GM04504 (cell line): ENCODE measurements at places on chromosomes 3 and 15.

DNA sequence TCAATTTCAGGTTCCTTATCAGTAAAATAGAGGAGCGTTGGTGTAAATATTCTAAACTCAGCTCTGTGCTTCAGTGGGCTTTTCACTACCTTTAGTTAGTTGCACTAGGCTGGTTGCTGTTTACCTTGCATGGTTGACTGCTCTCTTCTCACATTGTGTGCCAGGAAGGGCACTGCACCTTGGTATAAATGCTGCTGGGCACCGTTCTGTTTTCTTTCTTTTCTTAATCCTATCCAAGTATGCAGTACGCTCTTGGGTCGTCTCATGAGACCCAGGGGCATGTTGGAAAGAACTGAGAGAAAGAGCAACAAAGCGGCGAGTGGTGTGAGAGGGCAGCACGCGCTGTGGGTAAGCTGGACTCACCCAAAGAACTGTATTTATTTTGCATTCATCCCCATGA lies 22.4 kb downstream of the KCNMB2 start:
- DNase-seq = no peak

DNA sequence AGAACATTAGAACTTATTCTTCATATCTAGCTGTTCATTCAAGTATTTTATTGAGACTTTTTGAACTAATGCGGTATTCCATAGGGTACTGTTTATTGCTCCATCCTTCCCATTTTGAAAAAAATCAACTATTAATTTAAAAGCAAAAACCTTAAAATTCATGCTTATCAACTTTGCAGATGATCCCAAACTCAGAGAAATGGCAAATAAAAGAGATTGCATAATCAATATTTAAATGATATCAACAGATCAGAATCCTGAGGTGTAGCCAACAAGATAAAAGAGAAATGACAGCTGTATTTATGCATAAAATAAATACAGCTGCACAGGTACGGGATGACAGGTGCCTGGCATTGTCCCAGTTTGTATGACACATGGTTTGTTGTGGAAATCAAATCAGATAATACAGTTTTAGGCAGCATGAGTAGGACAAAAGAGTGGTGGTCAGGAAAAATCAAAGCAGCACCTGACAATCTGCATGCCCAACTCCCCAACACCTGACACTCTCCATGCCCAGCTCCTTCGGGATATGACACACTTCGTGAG lies 42.4 kb upstream of the CMTM8 start:
- no peak for DNase-seq

GRCh38 chr3:53495146-53495519 lies 722 bp downstream of the CACNA1D start:
- no peak for DNase-seq

DNA sequence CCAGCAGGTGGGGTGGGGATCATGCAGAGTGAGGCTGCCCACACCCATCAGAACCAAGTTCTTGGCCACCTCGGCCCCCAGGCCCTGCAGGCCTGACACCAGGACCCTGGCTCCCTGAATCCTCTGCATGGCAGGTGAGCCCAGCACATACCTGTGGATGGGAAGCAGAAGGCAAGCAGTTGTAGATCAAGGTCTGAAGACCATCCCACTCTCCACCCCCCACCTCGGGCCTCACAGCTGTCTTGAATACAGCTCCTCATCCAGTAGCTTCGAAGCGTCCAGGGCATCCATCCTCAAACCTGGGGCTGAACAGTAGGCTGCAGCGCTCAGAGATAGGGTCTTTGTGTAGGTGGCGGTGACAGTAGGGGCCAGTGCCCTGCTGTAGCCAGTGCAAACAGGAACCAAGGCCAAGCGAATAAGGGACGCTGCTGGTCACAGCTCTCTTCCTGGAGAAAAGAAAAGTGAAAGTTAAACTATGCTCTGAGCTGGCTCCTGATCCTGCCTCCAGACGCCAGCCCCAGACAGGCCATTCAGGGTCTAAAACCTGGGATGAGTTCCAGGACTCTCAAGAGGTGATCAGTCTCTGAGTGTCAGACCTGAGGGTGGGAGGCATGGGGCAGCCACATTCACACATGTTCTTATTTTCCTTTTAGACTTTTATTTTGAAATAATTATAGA lies at the start of gene UBA7:
TSS of gene UBA7 (minus strand) at position 457 of the 678 bp plus-strand sequence. CDS start at position 291, 166 bp downstream.
- peak; percentile 62 for DNase-seq

- DNase-seq = no peak
Measured at GRCh38 chr3:2837239-2837638, 272.9 kb downstream of the IL5RA start.

DNA sequence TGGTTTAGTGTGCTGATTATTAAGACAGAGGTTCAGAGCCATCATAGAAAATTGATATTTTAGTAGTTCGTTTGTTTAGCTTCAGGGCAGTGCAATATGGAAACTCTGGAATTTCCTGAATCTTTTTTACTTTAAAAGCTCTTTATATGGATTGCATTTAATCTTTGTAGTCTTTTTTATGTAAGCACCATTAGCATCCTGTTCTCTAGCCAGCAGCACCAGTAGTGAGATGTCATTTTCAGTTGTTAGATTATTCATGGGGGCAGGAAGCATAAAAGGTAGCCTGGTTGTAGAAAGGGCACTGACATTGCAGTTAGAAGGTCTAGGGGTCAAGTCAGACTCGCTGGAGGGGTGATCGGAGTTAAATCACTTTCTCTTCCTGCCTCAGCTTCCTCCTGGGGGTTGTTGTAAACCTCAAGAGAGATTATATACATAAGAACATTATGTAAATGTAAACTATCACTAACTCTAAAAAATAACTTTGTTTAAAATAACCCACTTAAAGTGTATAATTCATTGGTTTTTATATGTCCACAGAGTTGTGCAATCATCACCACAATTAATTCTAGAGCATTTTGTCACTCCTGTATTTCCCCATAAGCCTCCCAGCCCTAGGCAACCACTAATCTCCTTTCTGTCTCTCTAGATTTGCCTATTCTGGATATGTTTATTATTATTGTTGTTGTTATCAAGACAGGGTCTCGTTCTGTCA lies 31.4 kb upstream of the ITPKA start:
- no peak for DNase-seq

- DNase-seq = no peak
Measured at GRCh38 chr3:194224471-194225417, 88.8 kb downstream of the HES1 start.

GRCh38 chr3:55288657-55289056 lies 198.4 kb downstream of the WNT5A start:
- DNase-seq = no peak

- no peak for DNase-seq
Measured at GRCh38 chr3:71662056-71662455, 63.1 kb downstream of the EIF4E3 start.

DNA sequence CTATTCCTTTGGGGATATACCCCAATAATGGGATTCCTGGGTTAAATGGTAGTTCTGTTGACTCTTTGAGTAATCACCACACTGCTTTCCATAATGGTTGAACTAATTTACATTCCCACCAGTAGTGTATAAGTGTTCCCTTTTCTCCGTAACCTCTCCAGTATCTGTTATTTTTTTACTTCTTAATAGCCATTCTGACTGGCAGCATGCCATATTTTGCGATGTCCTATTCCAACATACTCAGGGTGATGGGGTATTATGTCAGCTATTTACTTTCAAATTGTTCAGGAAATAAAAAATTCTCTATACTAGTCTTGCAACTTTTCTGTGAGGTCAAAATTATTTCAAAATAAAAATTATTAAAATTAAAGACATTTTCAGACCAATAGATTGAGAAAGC lies 9.1 kb upstream of the PARP14 start:
- no peak for DNase-seq

- no peak for DNase-seq
Measured at GRCh38 chr3:139933766-139934165, 1.2 kb upstream of the CLSTN2 start.

DNA sequence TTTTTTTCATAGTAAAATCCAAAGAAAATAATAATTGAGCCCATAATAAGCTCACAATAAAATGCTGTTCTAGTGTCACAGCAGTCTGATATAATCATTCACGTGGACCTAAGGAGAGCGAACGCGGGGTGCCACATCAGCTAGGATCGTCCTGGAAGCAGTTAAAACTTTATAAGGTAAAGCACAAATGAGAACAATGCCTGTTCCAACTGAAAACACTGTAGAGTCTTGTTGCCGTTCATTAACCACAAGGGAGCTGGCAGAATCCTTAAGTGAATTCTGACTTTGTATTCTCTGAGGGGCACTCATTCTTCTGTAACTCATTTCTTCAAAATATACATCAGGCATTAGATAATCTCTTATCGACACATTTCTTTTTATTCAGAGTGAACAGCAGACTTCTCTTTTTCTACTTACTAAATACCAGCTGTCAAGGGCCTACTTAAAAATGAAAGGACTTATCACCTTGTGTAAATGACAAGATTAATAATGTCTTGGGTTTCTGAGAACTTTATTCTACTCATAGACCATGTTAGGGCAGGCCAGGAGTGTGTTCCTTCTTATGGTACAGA lies 524.6 kb downstream of the MECOM start:
- DNase-seq = no peak

GRCh38 chr3:108008106-108008505 lies 82.7 kb downstream of the CD47 start:
- peak; percentile 42 for DNase-seq

DNA sequence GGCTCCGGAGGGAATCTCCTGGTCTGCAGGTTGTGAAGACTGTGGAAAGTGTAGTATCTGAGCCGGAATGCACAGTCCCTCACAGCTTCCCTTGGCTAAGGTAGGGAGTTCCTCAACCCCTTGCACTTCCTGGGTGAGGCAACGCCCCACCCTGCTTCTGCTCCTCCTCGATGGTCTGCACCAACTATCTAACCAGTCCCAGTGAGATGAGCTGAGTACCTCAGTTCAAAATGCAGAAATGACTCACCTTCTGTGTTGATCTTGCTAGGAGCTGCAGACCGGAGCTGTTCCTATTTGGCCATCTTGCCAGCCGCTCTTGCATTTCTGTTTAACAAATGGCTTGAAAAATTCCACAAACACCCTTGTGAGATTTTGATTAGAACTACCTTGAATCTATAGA lies 156.1 kb downstream of the STXBP5L start:
- no peak for DNase-seq

- DNase-seq = no peak
Measured at GRCh38 chr15:96306321-96306720, 24.2 kb upstream of the NR2F2 start.

DNA sequence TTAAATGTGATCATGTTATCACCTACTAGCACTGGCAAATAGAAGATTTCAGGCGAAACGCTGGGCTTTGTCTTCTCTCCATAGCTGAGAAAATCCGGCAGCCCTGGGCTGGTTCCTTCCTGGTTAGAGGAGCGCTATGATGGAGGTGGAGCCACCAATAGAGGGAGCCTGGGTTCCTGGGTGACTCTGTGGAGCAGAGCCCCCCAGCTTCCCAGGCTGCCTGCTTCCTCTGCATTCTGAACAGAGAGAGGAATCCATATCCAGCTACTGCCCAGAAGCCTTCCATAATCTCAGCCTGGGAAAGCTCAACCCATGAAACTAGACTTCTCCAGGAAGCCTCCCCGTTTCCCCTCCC lies 32.6 kb upstream of the IQSEC1 start:
- no peak for DNase-seq

- no peak for DNase-seq
Measured at GRCh38 chr3:98812851-98813374, 49.8 kb downstream of the ST3GAL6 start.

DNA sequence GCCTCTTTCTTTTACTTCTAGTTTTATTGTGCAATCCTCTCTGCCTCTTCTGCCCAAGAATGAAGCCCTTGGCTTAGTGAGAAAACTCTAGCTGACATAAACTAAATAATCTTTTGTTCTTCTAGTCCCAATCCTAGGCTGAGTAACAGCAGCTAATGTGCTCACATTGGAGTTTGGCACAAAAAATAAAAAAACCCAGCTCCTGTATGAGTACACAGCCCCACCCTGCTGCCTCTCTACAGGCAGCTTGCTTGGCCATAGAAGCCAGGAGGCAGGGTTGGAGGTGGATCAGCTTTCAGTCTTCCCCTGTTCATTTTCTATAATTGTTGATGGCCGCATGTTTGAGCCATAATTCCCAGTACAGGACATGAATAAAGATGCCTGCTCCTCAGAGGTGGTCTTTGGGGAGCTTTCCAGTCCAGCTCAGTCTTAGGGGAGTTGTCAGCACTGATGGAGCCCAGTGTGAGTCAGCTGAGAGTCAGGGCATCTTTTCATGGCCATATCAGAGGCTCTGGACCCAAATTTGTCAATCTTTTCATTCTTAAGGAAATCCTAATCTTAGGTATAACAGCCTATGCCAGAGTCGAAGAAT lies 46.7 kb downstream of the RTP1 start:
- DNase-seq = no peak

DNA sequence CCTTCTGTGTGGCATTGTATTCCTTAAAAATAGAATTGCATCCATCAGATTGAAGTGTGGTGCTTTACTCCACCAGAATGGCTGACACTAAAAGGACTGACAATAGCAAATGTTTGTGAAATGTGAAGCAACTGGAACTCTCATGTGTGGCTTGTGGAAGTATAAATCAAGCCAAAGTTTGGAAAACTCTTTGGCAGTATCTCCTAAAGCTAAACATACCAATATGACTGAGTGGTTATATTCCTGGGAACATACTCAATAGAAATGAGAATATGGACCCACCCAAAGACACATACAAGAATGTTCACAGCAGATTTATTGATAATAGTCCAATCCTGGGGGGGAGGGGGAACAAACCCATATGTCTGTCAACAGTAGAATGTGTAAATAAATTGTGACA lies 87.1 kb downstream of the RARB start:
- DNase-seq = no peak

DNA sequence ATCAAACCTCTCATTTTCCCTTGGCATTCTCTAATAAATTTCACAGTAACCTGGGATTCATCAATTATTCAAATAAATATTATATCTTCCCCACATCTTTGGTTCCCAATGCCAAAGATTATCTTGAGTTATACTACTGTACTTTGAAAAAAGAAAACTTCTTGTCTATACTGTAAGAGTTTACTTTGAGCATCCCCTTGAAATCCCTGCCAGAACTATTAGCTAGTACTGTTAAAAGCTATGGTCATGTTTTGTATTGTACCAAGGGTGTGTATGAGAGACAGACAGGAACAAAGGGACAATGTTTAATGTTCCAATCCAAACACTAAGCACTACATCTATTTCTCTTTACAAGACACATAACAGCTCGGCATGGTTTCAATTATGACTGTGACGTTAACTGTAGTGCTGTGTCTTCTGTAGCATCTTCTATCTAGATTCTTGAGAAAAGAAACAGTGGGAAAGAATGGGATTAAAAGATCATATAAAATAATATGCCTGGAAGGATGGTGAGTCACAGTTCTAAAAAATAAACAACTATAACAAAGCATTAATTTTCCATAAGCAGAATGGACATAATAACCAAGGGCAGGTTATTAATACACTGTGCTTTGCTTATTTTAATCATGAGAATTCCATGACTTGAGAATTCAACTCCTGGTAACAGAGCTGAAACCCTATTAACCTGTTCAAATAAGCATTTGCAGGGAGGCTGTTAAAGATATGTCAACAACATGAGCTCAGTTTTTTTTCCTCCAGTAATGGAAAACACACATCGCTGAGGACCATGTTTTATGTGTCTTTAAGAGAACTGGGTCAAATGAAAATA lies 71.1 kb downstream of the ALDH1A2 start:
- DNase-seq = peak; percentile 4

GRCh38 chr3:32577581-32578556 lies 7.2 kb upstream of the DYNC1LI1 start:
- DNase-seq = peak; percentile 50

GRCh38 chr3:51799879-51800749 lies 21.1 kb upstream of the IQCF6 start:
- peak; percentile 59 for DNase-seq
